ENCODE measurements at places on chromosomes 5 and 9.

GRCh38 chr9:122468735-122469134 is 9.0 kb downstream of the OR1J1 start:
- no peak for DNase-seq

GRCh38 chr9:127455324-127455992 is 4.1 kb downstream of the LRSAM1 start:
- peak; percentile 41 for DNase-seq

DNA sequence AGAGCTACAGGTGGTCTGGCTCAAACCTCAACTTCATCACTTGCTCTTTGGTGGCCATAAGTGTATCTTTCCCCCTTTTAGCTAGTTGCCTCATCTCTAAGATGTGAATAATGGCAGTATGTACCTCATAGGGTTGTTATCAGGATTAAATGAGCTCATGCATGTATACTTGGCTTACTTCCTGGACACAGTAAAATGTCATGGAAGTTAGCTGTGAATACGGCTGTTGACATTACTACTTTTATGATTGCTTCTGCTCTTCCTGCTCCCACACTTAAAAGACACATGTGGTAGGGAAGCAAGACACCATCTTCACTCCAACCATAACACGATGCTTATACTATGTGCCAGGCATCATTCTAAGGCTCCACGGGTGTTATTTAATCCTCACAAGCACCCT is 114.5 kb upstream of the GPR151 start:
- DNase-seq: no peak

DNA sequence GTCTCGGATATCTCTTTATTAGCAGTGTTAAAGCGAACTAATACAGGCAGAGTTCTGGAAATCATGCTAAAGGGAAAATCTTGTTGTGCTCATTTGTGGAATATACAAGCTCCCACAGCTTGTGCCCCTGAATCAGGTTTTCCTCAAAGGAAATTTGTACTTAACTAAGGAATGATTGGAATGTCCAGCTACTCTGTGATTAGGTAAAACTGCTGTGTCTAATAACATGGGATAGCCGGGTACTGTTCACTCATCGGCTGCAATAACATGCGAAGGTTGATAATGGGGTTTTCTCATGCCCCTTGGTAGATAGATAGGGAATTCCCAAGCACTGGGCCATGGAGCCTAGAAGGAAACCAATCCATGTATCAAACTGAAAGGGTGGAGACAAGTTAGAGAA is 306.7 kb downstream of the NR2F1-AS1 start:
- DNase-seq: peak; percentile 40

DNA sequence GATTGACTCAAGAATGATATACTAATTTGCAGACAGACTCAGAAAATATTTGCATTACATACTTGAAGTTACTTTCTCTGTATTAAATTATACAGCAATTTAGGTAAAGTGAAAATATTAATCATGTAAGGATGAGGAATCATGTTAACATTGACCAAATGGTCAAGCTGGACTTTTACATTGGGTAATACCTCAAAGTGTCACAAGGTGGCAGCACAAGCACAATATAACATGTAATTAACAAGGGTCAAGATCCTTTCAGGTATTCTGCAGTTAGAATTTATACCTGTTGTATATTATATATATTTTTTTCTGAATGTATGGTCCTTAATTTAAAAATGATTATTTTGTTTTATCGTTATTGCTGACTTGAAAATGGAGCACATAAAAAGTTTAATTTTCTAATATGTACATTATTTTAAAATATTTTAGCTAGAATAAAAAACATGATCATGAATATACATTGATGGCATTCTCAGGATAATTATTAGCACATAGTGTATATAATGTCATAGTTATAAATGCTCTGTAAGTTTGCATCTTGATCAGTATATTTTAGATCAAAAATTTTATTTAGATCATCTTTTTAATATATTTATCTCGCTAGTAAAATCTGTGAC is 8.6 kb downstream of the HAPLN1 start:
- DNase-seq: peak; percentile 21

GRCh38 chr9:94017939-94018531 is 62.9 kb upstream of the BARX1 start:
- no peak for DNase-seq

DNA sequence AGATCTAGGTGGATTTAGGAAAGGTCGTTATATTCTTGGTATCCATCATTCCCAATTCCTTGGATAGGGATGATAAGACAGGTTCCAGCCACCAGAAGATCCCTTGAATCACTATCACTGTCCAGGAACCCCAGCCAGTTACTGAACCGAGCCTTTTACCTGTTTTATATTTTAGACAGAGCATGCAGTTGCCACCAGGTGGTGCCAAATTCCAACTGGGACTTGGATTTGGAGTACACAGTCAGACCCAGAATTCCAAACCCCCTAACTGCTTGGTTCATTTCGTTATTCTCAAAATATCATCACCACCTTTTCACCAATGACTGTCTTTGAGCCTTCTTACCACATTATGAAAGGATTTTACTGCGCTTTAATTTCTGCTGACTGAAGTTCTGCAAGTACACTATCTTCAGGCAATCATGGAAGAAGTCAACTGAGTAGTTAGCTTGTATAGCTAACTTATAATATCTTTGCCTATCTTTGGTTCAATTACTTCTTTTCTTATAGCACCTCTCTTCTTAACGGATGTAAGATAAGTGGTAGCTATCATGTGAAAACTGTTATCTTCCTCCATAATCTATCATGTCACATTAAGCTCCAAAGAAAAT is 191.8 kb downstream of the PRR16 start:
- DNase-seq: peak; percentile 40

DNA sequence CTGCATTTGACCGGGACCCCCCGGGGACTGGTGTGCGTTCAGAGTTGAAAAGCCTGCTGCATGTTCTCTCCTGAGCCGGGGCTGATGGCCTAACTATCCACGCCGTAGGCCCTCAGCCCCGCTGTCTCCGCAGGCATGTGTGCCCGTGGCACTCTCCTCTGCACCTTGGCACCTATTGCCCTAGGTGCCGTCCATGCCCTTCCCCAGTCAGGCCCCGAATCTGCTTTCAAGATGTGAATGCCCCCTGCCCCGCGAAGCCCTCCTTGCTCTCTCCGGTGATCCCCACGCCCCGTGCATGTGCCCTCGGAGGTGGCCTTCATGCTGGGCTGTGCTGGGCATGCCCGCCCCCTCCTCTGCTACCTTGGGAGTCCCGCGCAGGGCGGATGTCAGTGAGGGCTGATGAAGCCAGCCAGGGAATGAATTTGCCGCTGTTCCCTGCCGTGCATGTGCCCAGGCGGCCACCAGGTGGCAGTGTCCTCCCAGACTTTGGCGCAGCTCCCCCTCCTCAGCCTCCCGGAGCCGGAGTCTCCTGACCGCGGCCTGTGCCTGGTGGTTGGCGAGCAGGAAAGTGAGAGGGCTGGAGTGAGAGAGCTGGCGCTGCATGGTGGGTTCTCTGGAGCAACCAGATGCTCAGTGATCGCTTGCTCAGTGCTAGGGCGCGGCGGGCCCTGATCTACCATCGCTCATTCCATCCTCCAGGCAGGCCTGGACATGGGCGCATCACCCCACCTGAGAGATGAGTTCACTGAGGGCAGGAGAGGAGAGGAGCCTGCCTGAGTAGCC is 112.9 kb upstream of the LMX1B start:
- DNase-seq: peak; percentile 87

Measured in urothelium cell line (cell line).